ENCODE measurements at places on chromosomes 4 and X. TPM values are rescaled to one million over a fixed set of nuclear protein-coding genes. Genes with fewer than 3 reads are reported as not detected.

The UGT2B17 gene
- polyA plus RNA-seq = 3.6 TPM

The ARSJ gene
- polyA plus RNA-seq = not detected

The PABPC1L2B gene
- polyA plus RNA-seq = not detected

The PAGE4 gene
- polyA plus RNA-seq = not detected

The RTL3 gene
- polyA plus RNA-seq = not detected

The SMAD1 gene
- polyA plus RNA-seq = not detected
